ENCODE measurements at places on chromosomes 5 and 9.

DNA sequence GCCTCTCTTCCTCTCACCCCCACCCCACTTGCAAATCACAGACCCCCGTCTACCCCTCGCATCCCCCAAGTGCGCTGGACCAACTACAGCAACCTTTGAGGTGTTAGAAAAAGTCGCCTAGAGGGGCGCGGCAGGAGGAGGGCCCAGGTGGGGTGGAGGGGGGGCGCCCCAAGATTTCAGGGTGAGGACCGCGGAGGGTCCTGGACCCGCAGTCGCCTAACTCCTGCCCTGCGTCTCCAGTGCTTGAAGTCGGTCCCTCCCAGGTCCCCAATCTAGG is 379 bp upstream of the EGFLAM start:
- DNase-seq, result no peak

DNA sequence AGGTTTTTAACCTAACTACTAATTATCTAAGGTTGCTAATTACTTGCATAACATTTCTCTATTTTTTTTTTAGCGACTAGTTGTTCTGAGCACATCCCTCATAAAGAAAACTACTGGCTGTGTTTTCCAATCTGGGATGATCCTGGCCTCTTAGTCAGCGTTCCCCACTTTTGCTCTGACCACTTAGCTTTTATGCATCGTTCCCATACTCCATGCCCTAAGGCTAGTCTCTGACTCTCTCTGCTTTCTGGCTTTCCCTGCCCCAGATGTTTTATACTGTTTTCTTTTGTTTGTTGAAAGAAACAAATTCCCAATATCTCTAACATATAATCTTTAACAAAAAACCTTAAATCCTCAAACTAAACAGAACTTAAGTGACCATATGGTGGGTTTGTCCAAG is 217.9 kb downstream of the SPATA31D1 start:
- no peak for DNase-seq

DNA sequence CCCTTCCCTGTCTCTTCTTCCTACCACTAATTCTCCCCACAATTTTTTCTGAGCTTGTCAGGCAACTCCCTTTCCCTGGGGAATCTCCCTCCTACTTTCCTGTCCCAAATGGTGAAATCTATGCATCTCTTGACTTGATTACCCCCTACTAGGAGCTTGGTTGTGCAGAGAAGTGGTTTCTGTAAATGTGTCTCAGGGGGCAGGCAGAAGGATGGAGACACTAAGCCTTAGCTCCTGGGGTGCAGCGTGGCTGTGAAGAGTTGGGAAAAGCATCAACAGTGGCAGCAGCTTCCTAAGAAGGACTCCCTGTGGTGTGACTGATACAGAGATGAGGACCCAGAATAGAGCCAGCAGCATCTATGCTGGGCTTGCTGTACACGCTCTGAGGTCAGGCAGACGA is 62.3 kb downstream of the NRG2 start:
- DNase-seq, result no peak

DNA sequence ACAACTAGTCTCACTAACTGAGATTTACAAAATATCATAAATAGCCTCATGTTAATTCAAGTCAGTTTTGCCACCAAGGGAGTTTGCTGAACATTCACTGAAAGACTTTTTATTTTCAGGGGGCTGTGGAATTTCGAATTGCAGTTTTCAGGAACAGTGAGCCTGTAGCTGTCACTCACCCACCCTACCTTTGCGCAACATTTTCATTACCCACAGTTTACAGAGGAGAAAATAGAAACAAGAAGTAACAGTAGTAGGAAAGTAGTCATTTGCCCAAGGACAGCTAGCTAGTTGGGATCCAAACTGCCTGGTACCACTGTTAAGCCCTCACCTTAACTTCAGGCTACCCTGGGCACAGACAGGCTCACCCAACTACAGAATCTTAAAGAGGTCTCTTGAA is 154.1 kb downstream of the ADAMTS12 start:
- no peak for DNase-seq

GRCh38 chr5:75055727-75056144 is 3.4 kb upstream of the GCNT4 start:
- DNase-seq, result no peak

GRCh38 chr9:134225186-134225585 is 60.8 kb upstream of the RNU6ATAC start:
- DNase-seq, result no peak

- peak; percentile 55 for DNase-seq
Measured at GRCh38 chr5:96175090-96175489, 213.4 kb upstream of the ELL2 start.

- DNase-seq, result no peak
Measured at GRCh38 chr5:106097340-106097739, 1573.4 kb downstream of the EFNA5 start.

DNA sequence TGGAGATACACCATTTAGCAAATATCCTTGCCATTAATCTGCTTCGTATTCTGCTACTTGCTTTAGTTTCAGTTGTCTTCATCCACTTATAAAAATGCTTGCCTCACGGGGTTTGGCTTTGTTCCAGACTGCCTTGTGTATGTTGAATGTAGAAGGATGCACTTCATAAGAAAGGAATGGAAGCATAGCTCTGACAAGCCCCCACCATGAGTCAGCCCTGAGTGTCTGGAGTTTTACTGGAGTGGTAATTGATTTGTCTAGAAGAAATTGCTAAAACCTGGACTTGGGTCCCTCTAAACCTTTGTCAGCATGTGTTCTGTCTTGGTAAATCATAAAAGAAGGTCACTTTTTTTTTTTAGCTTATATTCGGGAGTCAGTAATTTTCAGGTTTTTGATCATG is 4.6 kb downstream of the TEX48 start:
- DNase-seq, result peak; percentile 87

DNA sequence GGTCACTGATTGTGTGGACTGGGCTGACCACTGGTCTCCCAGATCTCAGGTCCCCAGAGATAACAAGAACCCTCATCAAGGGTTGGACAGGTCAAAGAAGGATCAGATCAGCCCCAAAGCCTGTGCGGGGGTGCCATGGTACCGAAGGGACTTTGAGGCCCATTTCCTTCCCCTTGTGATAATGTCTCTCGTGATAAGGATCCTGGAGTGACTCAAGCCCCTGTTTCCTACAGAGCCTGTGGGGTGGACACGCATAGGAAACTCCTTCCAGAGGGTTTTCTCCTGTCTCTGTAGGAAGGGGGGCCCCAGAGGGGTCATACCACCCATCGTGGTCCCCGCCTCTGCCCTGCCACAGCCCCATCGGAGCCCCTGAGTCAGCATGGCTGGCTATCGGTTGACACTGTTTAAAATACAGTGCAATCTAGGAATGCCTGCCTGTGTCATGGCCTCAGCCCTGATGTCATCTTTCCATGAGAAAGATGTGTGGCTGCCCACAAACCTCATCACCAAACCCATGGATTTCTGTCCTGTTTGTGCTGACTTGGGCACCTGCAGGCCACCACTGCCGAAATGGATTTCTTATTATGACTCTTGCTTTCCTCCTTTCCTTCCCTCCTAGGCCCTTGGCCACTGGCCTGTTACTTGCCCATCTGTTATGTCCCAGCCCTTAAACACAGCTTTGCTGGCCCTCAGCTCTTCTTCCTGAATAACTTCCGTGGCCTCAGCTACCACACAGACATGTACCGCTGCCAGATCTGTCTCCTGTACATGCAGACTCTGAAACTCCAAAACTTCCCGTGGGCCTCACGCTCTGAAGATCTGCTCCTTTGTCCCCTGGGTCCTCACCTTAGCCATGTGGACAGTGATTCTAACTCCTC is 2.9 kb upstream of the CSF2 start:
- no peak for DNase-seq

DNA sequence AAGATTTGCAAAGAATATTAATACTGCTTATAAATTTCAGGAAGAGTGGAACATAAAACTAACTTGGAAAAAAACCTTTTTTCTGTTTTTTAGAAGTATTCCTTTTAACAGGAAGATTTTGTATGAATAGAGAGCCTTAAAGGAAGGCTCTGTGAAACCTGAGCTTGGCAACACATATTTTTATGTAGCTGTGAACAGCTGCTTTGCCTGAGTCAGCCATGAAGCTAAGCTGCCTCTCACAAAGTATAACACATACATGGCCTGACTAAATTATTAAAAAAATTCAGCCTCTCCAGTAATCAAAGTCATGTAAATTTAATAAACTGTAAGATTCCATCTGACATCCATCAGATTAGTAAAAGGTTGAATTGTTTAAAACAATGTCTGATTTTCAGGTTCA is 547.5 kb downstream of the ELAVL2 start:
- DNase-seq, result no peak

DNA sequence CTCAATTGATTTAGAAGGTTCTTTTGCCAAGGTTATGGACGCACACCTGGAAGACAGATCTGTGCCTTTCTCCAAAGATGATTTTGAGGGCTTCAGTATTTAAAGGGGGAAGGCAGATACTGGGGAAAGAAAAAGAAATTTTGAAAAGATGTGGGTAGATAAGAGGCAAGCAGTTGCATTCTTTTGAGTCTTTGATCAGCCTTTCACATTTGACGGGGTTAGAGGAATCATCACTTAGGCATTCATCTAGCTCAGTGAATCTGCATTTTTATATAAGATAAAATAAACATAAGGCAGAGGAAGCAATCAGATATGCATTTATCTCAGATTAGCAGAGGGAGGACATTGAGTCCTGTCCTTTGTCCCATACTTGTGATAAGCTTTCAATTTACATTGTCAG is 243.4 kb upstream of the RAI14 start:
- peak; percentile 22 for DNase-seq

DNA sequence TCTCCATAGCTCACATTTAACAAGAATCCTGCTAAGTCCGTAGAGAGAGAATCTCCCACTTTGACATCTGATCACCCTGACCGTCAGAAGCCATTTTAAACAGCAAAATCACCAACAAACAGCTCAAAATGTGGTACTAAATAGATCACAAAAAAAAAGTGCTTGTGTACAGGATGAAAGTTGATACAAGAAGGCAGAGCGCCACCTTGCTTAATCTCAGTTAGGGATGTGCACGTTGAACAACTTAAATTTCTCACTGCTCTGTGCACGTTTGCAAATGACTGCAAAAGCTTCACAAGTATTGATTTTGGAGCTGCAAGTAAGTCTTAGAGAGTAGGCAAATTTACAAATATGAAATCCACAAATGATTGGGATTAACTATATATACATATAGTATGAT is 63.1 kb upstream of the NREP start:
- no peak for DNase-seq

DNA sequence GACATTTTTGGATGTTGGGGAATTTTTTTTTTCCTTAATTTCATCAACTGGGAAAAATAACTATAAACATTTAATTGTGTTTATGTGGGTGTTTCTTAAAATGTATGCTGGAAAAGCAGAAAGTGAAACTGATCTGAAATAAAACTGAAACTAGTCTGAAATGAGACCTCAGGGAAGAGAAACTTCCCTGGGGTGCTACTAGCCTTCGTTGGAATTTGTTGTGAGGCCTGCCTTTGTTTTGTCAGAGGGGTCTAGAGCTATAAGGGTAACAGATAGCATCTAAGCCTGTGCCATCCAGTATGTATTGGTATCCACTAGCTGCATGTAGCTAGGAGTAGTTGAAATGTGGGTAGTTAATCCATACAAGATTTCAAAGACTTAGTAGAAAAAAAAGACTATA is 10.4 kb downstream of the ZNF618 start:
- no peak for DNase-seq

GRCh38 chr9:12884736-12885395 is 110.0 kb downstream of the LURAP1L start:
- peak; percentile 5 for DNase-seq

- no peak for DNase-seq
Measured at GRCh38 chr5:154228696-154229095, 38.2 kb downstream of the GALNT10 start.

- no peak for DNase-seq
Measured at GRCh38 chr5:175751369-175751768, 93.5 kb downstream of the HRH2 start.

- DNase-seq, result no peak
Measured at GRCh38 chr9:32117291-32117690, 267.2 kb upstream of the ACO1 start.

DNA sequence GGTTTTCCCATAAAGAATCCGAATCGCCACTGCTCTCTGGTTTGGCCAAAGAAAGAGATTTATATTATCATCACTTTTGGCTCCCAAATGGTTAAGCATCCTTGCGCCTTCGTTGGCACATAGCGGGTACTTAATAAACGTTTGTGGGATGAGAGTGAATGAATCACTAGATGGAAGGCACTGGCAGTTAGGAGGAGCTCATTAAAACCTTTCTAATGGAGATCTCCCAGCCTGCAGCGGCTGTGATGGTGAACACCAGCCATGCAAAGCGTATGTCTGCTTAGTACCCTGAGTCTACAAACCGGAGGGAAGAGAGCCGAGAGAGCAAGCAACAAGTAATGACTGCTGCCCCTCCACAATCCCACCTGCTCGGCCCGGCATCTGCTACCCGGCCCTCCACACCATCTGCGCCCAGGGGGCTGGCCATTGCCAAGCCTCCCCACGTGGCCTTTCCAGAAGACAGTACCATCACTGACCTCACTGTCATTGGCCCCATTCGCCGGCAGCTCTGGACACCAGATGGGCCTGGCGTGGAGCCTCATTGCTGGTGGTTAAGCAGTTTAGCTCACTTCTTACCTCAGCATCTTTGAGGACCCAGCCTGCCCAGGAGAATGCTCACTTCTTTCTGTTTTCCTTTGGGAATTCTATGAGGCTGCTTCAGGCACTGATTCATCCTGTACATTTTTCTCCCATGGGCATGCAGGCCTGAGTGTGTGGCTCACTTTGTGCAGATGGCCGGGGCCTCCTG is 39.3 kb upstream of the ANKRD33B start:
- no peak for DNase-seq

DNA sequence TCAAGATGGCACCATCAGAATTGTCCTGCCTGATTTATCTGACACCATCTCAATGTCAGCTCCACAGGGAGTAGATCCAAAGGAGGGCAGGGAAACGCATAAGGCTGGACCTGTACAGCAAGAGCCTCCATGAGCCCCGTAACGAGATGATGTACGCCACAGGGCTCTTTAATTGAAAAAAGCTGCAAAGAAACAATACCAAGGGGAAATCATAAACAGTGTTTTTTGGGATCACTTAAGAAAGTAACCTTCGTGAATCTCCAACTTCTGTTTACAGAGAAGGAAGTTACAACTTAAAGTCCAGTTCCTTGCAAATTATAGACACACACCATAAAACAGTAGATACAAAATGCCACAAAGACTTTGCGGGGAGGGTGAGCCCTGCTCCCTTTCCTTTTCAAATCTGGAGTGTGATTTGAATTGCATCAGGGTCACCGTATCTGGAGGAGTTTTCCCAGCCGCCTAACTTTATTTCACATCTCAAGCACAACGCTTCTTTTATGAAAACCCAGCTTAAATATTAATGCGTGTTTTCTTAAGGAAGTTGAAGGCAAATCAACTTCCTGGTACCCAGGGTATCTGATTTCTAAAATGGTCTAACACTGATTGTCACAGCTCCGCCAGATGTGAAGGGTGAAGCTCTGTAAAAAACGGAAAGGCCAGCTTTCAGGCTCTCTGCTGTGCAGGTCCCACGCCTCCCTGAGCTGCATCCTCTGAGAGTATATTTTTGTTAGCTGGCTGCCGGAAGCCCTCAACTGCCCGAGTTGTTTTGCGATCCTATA is 88.9 kb downstream of the EBF1 start:
- no peak for DNase-seq

GRCh38 chr5:141476132-141476911 is 556 bp downstream of the PCDHGC3 start:
- no peak for DNase-seq
